ENCODE measurements at places on chromosomes 7 and 10. TPM values are rescaled to one million over a fixed set of nuclear protein-coding genes. Genes with fewer than 3 reads are reported as not detected.

DNA sequence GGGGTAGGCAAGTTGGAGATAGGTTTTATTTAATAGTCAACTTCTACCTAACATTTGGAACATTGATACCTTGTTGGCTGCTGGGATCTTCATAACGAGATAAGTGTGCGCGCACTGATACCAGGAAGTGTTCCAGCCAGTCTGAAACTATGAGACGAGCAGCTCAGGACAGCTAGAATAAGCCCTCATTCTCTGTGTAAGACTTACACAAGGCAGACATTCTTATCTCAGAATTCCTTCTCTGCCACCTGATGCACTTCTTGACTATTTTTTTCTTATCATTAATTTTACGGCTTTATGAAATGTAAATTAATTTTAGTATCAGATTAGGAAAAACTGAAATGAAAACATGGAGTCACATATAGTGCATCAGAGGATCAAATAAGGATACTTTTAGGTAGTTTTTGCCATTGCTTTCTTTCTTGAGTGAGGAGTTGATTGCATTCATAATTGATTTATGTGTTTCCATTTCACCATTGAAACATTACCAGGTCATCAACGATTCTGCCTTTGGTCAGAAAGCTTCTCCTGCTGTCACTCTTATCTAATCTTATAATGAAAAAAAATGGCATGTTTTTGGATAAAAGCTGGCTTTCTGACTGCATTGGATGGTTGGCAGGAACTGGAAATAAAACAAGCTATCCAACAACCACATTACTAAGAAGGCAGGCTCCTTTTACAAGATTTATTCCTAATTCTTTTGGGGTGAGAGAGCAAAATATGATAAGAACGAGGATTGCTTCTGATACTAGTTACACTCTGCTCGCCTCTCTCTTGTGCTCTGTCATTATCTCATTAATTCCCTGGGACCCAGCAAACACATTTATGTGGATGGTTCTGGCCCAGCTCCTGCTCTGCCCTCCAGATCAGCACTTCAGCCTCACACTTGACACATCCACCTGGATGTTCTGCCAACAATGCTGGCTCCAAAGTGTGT is 40.4 kb upstream of the ABCB5 start:
- H3K4me3 ChIP-seq = no peak overlapping the region
- H3K36me3 ChIP-seq = no peaks in the 10 kb centered on the region
- H3K27ac ChIP-seq = no peak overlapping the region
- H3K4me1 ChIP-seq = no peaks in the 10 kb centered on the region
- no peak for DNase-seq

- no peak for DNase-seq
- H3K4me3 ChIP-seq = no peak overlapping the region
- H3K27ac ChIP-seq = no peak overlapping the region
- H3K4me1 ChIP-seq = no peaks in the 10 kb centered on the region
- peaks cover 3% of the 10 kb centered on the region for H3K36me3 ChIP-seq
- no peaks in the 10 kb centered on the region for H3K27me3 ChIP-seq
Measured at GRCh38 chr7:105773030-105773460, 103.4 kb downstream of the ATXN7L1 start.

- H3K36me3 ChIP-seq = no peaks in the 10 kb centered on the region
- H3K4me1 ChIP-seq = peaks cover 1% of the 10 kb centered on the region
Measured at GRCh38 chr10:88147000-88147798, 283.8 kb downstream of the PTEN start.

GRCh38 chr10:11397077-11397965 is 214.1 kb downstream of the USP6NL start:
- H3K27me3 ChIP-seq = no peaks in the 10 kb centered on the region
- peaks cover 40% of the 10 kb centered on the region for H3K4me1 ChIP-seq
- no peak overlapping the region for H3K4me3 ChIP-seq
- H3K27ac ChIP-seq = no peak overlapping the region

LIMK1 gene
- total RNA-seq = 14.1 TPM

GARIN1A gene
- total RNA-seq = 2.9 TPM

PTF1A gene
- total RNA-seq = not detected

PON3 gene
- not detected for total RNA-seq

SFRP5 gene
- 14.4 TPM for total RNA-seq
